ENCODE measurements at places on chromosomes 2 and 18.

GRCh38 chr2:234796045-234796591 is 155.7 kb upstream of the SH3BP4 start:
- no peak for DNase-seq

DNA sequence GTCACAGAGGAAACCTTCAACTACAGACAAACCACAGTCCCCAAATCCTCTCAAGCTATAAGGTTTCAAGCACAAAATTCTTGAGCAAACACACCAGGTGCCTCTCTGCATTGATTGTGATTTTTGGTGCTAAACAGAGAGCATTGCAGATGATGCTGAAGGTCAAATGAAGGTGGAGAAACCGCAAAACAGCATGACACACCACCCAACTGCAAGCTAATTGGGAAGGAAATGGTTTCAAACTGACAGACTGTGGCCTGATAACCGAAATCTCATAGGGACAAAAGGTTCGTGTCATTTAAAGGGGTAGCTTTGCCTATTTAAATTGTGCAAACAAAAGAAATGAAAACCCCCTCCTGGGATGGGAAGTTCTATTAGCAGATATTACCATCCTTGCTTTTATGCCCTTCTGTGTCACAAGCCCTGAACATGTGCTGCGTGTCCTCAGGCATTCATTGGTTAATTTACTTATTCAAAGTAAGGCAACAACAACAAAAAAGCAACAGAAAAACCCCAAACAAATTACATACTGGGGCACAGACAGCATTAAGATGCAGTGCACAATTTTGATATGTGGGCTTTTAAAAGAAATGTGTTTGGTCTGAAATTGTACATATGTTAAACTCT is 154.9 kb downstream of the AQP4 start:
- no peak for DNase-seq

GRCh38 chr2:120929829-120930228 is 194.2 kb downstream of the GLI2 start:
- DNase-seq: no peak

DNA sequence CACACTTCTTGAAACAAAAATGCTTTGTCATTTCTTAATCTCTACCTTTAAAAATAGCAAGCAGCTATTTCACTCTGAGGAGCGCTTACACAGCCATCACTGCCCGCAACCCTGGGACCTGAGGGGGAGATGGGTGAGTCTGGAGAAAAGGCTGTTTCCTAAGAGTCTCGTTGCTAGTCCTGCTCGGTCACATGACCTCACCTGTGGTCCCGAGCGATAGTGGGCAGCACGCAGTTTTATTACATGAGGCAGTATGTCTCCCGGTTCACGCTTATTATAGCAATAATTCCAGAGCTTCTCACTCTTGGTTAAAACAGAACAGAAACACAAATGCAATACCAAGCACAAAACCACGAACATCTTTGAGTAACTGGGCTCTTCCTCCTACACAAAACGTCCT is 105.3 kb downstream of the ZNF516 start:
- no peak for DNase-seq

- no peak for DNase-seq
Observed at GRCh38 chr2:160221391-160222276, 21.6 kb upstream of the ITGB6 start.

DNA sequence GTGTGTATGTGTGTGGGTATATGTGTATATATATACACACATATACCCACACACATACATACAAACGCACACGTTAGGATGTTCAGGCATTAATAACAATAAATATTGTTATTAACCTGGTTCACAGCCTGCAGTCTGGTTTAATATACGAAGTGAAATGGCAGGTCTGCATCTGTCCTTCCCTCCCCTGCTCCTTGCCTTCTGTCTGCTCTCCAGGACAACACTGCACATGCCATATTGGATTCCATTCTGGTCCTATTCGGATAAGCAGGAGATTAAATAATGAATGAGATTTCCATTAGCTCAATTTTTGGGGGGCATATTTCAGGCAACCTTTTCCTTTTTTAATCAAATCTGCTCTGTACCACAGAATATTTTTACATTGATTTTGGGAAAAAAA is 158.0 kb downstream of the CELF4 start:
- no peak for DNase-seq

- DNase-seq: no peak
Observed at GRCh38 chr18:59159986-59160385, 20.3 kb downstream of the SEC11C start.

DNA sequence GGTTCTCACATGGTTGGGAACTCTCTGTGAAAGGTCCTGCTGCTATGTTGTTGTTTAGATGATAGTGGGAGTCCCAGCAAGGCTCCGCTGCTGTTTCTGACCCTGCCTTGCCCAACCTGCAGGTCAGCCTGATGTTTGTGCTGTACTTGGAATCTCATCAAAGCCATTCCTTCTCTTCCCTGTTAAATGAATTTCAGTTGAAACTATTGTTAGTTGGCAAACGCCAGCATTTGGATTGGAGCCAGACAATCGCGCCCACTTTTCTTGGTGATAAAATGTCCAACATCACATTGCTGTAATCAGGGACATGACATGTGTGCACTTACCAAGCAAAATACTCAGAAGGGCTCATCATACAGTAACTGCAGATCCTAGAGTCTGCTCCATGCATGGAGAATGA is 12.8 kb upstream of the TWSG1 start:
- DNase-seq: no peak
